ENCODE measurements at places on chromosomes 13 and 19.

DNA sequence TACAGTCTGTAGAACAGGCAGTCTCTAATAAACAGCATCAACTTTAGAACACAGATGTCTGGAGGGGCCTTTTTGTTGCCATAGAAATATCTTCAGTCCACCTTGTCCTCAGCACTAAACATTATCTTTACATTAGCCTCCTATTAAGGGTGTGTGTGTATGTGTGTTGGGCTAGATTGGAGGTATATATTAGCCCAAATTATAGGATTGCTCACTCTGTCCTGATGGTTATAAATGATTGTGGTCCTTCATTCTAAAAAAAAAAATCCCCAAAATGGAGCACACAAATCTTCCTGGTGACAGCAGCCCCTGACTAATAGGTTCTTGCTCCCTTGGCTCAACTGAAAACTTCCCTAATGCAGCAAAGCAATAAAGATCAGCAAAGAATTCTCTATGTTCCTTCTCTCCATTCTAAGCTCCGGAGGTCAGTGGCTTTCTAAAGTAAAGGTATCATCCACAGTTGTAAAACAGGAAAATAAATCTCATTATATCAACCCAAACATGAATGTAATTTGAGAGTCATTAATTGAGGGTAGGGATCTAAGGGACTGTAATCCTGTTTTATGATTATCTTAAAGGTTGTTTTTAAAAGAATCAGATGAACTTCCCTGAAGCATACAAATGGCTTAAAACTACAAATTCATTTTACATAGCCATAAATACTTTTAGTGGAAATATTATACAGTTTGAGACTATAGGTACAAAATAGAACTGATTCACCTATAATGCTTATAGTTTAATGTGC lies 232.7 kb downstream of the KLF12 start:
- DNase-seq: no peak

DNA sequence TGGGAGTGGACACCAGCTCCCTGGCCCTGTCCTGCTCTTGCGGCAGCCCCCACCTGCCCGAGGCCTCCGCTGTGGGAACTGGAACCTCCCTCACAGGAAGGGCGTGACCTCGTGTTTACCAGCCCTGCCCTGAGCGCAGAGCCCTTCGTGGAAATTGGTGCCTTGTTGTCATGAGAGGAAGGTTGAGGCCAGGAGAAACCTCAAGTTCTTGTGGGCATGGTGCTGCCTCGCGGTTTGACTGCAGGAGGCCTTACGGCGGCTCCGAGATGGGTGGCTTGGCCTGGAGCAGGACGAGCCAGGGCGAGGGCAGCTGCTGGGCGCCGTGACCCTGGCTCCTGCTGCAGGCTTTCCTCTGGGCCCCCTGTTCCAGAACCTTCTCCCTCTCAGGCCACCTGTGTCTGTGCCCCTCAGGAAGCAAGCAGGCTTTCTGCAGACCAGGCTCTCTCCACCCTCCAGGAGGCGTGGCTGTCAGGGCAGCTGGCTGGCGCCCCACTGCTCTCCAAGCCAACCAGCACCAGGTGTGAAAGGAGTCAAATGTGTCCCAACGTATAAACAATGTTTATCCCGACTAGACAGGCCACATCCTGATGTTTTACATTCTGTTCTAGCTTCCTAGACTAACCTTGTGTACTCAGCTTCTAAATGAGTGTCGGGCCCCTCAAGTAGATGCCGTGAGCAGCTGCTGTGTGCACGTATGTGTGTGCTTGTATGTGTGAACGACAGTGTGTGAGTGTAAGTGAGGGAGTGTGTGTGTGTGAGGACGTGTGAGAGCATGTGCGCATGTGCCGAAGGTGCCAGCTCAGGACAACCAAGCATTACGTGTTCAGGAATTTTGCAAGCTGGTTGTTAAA lies 10.4 kb upstream of the RASA3 start:
- DNase-seq: peak; percentile 84

- DNase-seq: no peak
Measured at GRCh38 chr13:21709697-21710096, 38.8 kb downstream of the FGF9 start.

DNA sequence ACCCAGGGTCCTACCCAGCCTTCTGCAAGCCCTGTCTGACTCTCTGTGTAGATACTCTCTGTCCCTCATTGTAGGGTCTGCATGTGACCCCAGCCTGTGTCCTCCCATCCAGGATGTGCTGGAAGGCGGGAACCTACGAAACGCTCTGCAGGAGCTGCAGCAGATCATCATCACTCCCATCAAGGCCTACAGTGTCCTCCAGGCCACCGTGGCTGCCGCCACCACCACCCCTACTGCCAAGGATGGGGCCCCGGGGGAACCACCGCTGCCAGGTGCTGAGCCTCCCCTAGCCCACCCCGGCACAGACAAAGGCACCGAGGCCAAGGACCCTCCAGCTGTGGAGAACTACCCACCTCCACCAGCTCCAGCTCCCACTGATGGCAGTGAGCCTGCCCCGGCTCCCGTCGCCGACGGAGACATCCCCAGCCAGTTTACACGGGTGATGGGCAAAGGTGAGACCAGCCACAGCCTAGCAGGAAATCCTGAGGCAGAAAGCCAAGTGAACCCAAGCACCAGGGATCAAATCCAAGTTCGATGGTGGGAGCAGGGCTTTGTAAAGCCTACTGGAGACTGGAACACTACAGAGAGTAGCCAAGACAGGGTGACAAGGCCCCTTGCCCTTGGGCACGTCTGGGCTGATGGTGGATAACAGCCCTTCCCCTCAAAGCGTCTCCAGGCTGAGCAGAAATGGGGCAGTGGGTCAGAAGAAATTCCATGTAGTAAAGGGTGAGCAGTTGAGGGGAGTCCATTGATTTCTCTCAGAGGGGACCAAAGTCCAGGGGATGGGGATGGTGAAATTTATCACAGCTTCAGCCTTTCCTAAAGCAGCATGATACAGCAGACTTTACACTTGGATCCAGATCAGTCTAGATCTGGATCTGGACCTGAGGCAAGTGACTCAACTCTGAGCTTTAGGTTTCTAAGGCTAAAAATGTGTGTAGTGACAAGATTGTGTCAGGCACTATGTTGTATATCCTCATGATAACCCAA lies 13.2 kb downstream of the PAF1 start:
- no peak for DNase-seq

- DNase-seq: no peak
Measured at GRCh38 chr19:11948646-11949045, 16.2 kb upstream of the ZNF763 start.

DNA sequence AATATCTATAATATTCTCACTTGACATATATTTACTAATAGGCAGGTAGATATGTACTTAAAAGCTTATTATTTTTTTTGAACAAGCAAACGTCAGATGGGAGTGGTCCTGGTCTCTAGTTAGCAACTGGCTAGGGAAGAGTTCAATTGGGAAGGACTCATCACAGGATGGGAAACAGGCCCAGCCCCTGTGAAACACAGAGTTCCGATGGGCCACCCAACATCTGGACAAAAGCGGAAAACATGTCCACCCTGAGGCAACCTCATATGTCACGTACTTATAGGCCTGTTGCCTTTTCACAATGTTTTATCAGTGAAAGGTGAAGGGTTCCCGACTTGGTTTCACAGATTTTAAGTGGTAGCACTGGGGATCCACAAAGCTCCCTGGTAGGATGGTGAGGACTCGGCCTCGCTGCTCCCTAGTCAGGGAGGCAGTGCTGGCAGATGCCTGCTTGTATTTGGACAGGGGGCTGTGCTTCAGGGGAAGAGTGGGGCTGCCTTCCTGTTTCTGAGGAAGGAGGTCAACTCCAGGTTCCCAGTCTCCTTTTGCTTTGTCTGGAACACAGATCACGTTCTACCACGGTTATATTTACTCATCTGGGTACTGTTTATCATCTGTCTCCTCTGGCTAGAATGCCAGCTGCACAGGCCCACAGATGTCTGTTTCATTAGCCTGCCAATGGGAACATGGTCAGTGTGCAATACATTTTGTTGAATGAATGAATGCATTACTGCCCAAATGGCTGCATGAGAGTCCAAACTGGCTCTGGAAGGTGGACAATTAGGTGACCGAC lies 49.4 kb upstream of the SLC15A1 start:
- DNase-seq: no peak
